ENCODE measurements at places on chromosomes 12 and 14.
A peak's percentile ranks its signal among the peaks of the same experiment; 100 is the strongest.

- no peak for DNase-seq
Observed at GRCh38 chr14:33254861-33255395, 316.2 kb downstream of the NPAS3 start.

DNA sequence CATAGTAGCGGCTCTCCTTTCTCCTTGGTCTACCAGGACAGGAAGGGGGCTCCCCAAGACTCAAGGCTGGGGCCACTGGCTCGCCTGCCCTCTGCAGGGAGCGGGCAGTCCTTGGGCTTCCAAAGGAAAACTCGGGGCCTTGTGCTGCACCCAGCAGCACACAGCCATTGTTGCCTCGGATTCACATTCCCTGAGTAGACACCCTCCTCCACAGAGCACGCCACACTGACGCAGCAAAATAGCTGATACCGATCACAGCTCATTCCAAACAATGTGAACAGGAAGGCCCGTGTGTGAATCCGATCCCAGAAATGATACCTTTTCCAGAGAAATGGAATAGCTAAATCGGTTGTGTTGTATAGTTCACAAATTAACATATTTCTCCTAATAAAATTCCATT is 65.1 kb upstream of the DYNC1H1 start:
- DNase-seq, result no peak

GRCh38 chr12:84807249-84807648 is 105.3 kb downstream of the SLC6A15 start:
- DNase-seq, result no peak

DNA sequence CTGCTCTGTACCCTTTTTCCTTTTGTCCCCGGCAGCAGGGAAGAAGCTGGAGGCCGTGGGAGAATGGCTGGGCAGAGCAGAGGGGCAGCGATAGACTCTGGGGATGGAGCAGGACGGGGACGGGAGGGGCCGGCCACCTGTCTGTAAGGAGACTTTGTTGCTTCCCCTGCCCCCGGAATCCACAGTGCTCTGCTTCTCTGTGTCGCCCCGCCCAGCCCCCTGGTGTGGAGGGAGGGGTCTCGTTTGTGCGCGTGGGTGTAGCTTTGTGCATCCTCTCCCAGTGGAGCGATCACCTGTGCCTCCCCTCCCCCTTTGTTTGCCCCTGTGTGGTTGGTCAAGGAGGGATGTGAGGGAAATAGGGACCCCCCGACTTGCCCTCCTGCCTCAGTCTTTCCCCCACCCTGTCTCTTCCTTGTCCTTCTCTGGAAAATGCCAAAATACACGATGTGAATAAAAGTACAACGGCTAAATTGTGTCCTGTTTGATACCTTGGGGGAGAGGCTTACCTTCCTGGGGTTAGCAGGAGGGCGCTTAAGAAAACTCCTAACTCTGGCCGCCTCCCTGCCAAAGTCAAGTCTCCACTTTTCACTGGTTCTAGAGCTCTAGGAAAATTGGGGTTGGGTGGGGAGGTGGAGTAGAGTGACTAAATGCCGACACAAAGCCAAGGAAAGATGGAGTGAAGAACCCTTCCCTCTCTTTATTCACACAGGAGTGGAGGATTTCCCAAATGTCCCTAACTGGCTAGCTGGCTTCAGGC is 990 bp upstream of the TPI1 start:
- DNase-seq, result no peak

GRCh38 chr14:43169722-43170121 is 1337.4 kb downstream of the FSCB start:
- DNase-seq, result no peak

GRCh38 chr14:100747736-100748135 is 21.0 kb downstream of the DLK1 start:
- no peak for DNase-seq

DNA sequence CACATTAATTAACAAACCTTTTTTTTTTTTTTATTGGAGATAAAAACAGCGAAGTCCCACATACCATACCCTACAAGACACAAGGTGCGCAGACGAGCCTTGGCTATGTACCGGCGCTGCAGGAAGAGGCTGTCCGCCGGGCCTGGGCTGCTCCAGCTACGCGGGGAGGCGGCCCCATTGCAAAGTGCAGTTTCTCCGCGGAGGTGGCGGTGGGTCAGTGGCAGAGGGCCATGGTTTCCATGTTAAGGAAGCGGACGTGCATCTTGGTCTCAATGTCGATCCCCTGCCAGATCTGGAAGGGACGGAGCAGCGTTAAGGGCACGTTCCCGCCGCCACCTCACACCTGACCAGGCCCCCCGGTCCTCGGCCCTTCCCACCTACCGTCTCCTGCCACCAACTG is 60.3 kb downstream of the TESC start:
- no peak for DNase-seq

GRCh38 chr12:115922952-115923564 is 354.4 kb downstream of the MED13L start:
- peak; percentile 87 for DNase-seq

DNA sequence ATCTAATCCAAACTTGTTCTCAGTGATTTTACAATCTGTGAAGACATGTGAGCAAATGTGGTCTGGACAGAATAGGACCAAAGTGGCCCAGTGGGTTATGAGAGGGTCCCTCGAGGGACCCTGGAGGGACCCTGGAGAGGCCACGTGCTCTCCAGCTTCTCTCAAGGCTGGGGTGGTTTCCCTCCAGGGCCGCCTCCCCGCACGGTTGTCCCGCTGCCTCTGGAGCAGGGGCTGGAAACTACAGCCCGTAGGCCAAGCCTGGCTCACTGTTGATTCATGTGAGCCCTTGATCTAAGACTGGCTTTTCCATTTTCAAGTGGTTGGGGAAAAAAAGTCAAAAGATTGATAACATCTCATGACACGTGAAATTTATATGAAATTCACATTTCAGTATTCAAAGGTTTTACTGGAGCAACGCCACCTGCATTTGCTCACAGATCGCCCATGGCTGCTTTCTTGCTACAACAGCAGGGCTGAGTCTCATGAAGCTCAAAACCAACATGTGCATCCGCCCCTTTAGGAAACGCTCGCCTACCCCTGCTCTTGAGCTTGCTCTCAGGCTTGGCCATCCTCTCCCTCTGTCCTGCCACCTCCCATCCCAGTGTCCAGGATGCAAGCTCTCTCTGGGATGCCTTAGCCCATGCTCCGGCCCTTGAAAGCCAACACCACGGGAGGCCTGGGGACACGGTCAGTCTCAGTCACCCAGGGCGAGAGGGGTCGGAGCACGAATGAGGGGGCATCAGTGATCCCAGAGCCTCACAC is 12.1 kb upstream of the LRTM2 start:
- DNase-seq, result no peak

DNA sequence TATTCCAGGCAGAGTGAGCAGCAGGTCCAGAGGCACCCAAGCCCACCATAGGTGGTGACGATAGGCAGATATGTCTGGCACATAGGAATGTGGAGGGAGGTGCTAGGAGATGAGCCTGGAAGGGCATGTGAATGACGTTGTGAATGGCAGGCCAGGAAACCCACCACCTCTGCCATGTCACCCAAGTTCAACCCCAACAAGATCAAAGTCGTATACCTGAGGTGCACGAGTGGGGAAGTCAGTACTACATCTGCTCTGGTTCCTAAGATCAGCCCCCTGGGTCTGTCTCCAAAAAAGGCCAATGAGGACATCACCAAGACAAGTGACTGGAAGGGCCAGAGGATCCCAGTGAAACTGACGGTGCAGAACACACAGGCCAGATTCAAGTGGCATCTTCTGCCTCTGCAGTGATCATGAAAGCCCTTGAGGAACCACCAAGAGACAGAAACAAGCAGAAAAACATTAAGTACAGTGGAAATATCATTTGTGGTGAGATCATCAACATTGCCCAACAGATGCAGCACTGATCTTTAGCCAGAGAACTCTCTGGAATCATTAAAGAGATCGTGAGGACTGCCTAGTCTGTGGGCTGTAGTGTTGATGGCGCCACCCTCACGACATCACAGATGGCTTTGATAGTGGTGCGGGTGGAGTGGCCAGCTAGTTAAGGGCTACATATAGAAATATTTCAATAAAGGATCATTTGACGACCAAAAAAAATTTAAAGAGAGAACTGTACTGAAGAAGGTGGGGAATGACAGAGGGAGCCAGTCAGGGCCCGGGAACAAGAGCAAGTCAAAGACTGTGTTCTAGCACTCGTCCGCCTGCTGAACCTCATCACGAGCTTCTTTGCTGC is 99.7 kb downstream of the ZFP36L1 start:
- DNase-seq, result no peak

GRCh38 chr14:36493761-36494160 is 26.3 kb downstream of the NKX2-1 start:
- no peak for DNase-seq

GRCh38 chr12:99847936-99848335 is 136.8 kb downstream of the ANKS1B start:
- peak; percentile 59 for DNase-seq

GRCh38 chr12:98058838-98059237 is 456.6 kb upstream of the TMPO start:
- no peak for DNase-seq

GRCh38 chr12:40149673-40150260 is 43.9 kb upstream of the SLC2A13 start:
- no peak for DNase-seq

- DNase-seq, result no peak
Observed at GRCh38 chr12:19694627-19695026, 255.3 kb downstream of the AEBP2 start.

- DNase-seq, result no peak
Observed at GRCh38 chr12:102021540-102022246, 40.1 kb downstream of the WASHC3 start.

- no peak for DNase-seq
Observed at GRCh38 chr12:52294803-52295202, 3.5 kb upstream of the KRT81 start.

DNA sequence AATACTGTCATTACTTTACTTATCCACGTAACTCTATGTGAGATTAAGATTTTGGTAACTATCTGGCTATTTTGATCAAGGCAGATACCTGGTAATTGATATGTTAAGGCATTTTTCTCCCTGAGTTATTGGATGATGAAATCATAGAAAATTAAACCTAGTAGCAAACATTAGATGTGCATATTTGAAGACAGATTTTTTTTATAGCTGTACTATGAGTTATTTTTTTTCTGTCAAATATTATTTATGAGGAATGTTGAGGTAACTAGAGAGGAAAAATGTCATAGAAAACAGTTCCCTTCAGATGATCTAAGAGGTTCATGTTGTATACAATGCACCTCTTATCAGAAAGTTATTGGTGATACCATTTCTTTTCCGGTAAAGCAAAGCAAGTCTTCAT is 64.9 kb upstream of the SLC38A2 start:
- DNase-seq, result no peak

DNA sequence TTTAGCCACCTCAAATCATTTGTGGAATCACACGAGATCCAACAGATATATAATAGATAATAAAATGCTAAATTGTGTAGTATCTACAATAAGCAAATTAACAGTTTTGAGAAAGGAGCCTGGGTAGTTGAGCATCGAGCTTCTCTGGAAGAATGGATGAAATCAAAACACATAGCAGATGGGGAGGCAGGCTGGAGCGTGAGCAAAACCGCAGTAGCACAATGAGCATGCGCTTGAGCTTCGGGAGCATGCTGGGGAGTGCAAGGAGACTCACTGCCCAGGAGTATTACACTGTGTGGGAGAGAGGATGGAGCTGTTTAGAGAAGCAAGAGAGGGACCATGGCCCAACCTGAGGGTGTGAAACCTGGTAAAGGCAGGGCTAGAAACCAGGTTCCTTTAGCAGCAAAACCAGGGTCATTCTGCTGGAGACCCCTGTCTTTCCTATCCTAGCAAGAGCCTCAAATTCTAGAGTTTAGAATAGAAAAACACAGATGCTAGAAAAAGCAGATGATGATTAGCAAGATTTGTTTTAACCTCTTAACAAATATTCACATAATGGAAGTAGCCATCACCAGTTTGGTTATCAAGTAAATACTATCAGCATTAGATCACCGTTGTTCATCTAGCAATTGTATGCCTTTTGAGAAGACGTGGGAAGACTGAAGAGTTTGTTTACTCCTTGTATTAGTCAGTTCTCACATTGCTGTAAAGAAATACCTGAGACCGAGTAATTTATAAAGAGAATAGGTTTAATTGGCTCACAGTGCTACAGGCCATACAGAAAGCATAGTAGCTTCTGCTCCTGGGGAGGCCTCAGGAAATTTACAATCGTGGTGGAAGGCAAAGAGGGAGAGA is 484.8 kb downstream of the EGLN3 start:
- DNase-seq, result no peak

- no peak for DNase-seq
Observed at GRCh38 chr12:102880783-102881182, 36.3 kb downstream of the PAH start.

- DNase-seq, result no peak
Observed at GRCh38 chr12:117331691-117332090, 29.7 kb downstream of the NOS1 start.

- no peak for DNase-seq
Observed at GRCh38 chr14:50064993-50065392, 51.4 kb downstream of the VCPKMT start.

DNA sequence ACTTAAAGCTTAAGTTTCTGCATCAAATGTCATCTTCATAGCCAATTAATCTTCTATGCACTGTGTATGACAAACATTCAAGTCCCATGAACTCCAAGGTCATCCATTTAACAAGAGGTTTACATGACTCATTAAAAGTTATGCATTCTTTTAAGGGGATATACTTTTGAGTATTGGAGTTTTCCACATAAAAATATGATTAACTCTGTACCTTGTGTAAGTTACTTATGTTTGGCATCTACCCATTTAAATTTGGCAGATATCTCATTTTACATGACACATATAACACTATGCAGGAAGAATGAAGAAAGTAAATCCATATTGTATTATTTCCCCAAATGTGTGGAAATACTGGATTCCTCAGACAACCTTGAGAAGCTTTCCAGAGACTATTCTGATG is 240.2 kb downstream of the PAX9 start:
- DNase-seq, result no peak

GRCh38 chr12:85076688-85077430 is 40.7 kb downstream of the LRRIQ1 start:
- peak; percentile 41 for DNase-seq

- no peak for DNase-seq
Observed at GRCh38 chr12:79634957-79635471, 55.8 kb downstream of the PAWR start.

GRCh38 chr12:6843118-6843902 is 2.6 kb downstream of the GNB3 start:
- no peak for DNase-seq

DNA sequence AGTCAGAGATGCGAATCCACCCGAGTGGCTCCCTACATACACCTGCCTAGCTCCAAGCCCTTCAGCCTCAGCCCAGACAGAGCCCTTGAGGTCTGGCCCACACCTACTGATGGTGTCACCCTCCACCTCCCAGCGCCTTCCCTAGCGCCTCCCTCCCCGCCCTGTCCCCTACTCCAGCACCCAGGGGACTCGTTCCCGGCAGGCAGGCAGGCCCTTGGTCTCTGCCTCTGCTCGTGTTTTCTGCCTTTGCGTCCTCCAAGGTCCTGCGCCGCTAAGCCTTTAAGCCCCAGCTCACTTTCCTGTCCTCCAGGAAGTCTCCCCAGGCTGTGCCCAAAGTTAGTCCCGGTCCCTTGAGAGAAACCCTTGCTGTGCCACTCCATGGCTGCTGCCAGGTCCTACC is 12.7 kb downstream of the INF2 start:
- DNase-seq, result no peak

Measured in T47D (cell line).